Neural crest cell (in vitro differentiated cells): ENCODE measurements at places on chromosomes 4 and X. TPM values are rescaled to one million over a fixed set of nuclear protein-coding genes. Genes with fewer than 3 reads are reported as not detected.

The TMSB15C gene
- total RNA-seq: 18.7 and 23.2 TPM in 2 replicates

The NCAPG gene
- 75.8 and 79.6 TPM in 2 replicates for total RNA-seq

- H3K27ac ChIP-seq: peak overlapping the region; percentile 81
- no peaks in the 10 kb centered on the region for H3K27me3 ChIP-seq
- no peak for DNase-seq
- peaks cover 2% of the 10 kb centered on the region for H3K36me3 ChIP-seq
Measured at GRCh38 chr4:25500626-25501316, 123.7 kb downstream of the ANAPC4 start.

DNA sequence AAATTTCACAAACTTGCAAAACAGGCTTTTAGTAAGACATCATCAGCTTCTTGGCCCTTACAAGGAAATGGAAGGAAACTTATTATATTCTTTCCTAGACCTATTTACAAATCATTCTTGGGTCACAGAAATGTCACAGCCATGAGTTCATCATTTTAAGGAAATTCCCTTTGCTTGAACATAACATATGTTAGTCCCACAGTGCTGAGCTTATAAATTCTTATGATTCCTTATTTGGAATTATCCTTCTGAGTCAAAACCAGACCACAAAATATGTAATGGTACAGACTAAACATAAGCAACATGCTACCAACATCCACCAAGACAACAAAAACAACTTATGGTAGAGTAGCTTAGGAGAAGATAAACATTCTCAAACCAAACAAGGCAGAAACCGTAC is 236.9 kb upstream of the CTSO start:
- H3K4me1 ChIP-seq: peaks cover 4% of the 10 kb centered on the region
- H3K4me3 ChIP-seq: no peak overlapping the region
- no peak for DNase-seq
- H3K27me3 ChIP-seq: no peaks in the 10 kb centered on the region
- H3K36me3 ChIP-seq: no peaks in the 10 kb centered on the region

The CEP44 gene
- total RNA-seq: 18.4 and 19.8 TPM in 2 replicates

GRCh38 chrX:66200855-66201795 is 37.1 kb downstream of the HEPH start:
- no peak overlapping the region for H3K27ac ChIP-seq
- no peak overlapping the region for H3K4me3 ChIP-seq
- no peaks in the 10 kb centered on the region for H3K27me3 ChIP-seq
- no peaks in the 10 kb centered on the region for H3K4me1 ChIP-seq
- DNase-seq: no peak
